ENCODE measurements at places on chromosomes 16 and 17.

DNA sequence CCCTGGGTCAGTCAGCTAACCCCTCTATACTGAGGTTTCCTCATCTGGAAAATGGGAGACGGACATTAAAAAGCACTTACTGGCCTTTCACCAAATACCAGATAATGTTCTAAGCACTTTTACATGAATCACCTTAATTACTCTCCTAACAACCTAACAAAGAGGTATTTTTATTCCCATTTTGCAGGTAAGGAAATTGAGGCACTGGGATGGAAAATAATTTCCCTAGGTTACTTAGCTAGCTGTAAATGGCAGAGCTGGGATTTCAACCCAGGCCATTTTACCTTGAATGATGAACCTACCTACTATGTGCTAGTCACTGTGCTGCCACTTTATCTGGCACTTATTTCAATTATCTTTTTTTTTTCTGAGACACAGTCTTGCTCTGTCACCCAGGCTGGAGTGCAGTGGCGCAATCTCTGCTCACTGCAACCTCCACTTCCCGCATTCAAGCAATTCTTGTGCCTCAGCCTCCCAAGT lies 3.7 kb downstream of the KIF22 start:
- no peak for DNase-seq

DNA sequence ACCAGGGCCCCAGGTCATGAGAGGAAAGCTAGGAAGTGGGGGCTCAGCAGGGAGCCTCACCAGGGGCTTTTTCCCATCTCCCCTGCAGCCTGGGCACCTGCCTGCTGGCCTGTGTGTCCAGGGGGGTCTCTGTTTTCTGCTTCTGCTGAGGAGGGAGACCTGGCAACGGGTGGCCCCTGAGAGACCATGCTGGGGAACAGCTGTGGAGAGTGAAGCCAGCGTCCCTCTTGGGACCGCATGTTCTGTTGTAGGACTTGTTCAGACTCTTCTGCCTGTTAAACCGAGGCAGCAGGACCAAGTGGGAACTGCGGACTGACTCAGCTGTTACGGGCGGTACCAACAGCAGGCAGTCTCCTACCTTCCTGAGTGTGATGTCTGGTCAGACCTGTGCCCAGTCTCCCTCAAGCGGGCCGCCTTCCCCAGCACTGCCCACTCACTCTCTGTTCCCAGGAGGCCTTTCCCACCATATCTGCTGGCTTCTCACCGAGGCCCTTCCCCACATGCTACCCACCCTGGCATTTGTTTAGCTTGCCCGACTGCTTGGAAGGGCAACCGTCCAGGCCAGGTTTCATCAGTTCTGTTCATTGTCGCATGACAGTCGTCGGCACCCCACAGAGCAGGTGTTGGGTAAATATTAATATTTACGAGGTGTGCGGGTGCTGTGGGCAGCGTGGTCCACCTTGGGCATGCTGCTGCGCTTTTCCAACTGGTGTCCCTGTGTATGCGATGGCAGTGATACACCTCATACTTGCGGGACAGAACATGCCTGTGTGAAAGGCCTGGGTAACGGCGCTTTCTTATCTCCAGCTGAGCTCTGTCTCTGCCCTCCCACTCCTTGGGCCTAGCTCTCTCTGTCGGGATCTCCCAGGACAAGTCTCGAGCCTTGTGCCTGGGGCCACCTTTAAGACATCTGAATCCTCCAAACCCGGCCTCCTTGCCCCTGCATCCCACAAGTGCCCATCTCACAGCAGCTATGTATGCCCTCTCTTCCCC lies 69.4 kb downstream of the MPRIP start:
- DNase-seq, result no peak

GRCh38 chr16:56450275-56450985 lies 702 bp downstream of the NUDT21 start:
- peak; percentile 20 for DNase-seq

DNA sequence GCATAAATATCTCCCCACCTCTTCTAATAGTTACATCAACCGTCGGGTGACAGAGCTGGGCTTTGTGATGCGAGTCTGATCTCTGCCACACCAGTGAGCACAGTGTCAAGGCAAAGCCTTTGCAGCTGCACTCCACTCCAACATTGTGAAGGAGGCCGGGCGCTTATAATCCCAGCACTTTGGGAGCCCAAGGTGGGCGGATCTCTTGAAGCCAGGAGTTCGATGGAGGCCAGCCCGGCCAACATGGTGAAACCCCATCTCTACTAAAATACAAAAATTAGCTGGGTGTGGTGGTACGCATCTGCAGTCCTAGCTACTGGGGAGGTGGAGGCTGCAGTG lies 18.9 kb downstream of the CYB5D2 start:
- peak; percentile 54 for DNase-seq

DNA sequence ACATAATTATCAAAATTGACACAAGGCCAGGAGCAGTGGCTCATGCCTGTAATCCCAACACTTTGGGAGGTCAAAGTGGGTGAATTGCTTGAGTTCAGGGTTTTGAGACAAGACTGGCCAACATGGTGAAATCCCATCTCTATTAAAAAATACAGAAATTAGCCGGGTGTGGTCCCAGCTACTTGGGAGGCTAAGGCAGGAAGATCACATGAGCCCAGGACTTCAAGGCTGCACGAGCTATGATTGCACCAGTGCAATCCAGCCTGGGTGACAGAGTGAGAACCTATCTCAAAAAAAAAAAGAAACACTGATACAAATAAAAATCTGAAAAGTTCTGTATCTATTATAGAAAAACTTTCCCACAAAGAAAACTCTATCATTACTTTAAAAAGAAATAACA lies 15.5 kb downstream of the MYH10 start:
- no peak for DNase-seq

DNA sequence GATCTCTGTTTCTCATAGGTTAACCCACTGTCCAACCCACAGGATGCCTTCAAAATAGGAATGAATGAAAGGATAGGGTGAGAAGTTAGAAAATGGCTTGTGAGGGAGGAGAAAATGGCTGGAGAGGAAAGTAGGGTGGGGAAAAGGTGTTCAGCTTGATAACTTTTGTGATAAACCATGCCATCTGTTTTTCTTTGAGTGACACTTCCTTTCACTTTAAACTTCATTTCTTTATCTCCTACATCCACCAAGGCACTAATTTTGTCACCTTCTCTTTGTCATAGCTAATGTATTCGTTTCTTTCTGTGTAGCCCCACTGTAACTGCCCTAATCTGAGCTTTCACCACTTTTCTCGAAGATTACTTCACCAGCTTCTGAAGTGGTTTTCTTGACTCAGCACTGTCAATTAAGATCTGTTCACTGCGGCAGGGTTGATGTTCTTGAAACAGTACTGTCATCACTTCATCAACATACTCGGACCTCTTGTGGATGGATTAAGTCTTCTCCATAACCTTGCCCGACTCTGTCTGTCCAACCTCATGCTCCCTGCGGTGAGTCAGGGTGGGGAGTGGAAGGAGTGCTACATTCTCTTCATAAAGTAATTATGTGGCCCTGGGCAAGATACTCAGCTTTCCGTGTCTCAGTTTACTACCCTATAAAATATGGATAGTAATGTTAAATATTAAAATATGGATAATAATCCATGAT lies 5.5 kb upstream of the KRT10 start:
- no peak for DNase-seq

DNA sequence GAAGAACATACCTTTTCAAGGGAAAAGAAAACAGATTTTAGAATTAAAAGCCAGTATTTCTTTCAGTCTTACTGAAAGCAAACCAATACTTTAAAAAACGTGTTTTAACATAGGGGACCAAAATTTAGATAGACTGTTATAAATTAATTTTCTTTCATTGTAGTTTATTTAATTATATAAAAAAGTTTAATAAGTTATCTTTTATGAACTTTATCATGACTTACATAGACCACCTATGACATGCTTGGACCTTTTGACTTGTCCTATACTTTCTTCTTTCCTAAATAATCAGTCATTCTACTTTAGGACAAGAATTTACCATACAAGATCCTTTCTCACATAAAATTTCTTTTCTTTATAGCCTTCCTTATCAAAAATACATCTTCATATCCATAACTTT lies 102.0 kb upstream of the HAS3 start:
- DNase-seq, result no peak

- DNase-seq, result no peak
These were observed 56.9 kb downstream of the VMP1 start for GRCh38 chr17:59764292-59764741.

DNA sequence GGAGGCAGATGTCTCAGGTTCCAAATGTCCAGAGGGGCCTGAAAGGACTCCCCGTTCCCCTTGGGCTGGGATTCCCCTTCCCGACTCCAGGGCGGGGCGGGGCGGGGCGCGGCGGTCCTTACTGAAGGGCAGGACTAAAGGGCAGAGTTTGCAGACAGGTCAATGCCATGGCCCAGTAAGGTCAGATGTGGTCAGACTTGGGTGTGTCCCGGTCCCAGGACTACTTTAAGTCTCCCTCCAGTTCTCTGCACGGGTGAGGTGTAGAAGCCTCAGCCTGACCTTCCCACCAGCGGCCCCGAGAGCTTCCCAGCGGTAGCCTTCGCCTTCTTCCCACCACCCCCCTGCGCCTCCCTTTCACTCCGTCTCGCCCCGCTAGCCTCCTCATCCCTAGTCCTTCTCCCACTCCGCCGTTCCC lies 532 bp downstream of the KDM6B start:
- DNase-seq, result no peak

DNA sequence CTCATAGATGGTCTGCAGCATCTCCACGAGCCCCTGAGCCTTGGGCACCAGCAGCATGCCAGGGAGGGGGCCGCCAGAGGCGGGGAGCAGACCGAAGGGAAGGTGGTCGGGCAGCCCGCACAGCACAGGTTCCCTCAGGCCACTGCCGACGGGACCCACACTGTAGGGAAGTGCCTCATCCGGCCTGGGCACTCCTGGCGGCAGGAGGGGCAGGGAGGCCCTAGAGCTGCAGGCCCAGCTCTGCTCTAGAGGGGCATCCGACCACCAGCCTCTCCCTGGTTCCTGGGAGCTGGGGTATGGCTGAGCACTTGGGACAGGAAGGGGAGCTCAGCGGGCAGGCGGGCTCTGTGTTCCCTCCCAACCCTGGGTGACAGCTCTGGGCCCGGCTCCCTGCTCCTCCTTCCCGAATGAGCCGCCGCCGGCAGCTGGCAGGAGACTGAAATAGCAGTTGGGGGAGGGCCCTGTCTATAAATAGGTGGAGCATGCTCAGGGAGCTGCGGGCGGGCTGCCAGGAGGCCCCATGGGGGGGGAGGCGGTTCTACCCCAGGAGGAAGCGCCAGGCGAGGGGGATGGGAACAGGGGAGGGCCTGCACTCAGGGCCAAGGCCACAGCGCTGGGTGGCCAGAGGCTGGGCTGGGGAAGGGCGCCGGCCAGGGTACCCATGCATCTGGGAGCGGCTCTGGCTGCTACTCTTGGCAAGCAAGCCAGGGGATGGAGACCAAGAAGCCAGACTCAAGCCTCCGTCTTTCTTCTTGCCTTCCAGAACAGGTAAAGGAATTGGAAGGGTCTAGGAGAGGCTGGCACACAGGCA lies 12.4 kb downstream of the HDAC5 start:
- DNase-seq, result peak; percentile 89

- no peak for DNase-seq
These were observed 66.1 kb upstream of the SMURF2 start for GRCh38 chr17:64728041-64728695.

DNA sequence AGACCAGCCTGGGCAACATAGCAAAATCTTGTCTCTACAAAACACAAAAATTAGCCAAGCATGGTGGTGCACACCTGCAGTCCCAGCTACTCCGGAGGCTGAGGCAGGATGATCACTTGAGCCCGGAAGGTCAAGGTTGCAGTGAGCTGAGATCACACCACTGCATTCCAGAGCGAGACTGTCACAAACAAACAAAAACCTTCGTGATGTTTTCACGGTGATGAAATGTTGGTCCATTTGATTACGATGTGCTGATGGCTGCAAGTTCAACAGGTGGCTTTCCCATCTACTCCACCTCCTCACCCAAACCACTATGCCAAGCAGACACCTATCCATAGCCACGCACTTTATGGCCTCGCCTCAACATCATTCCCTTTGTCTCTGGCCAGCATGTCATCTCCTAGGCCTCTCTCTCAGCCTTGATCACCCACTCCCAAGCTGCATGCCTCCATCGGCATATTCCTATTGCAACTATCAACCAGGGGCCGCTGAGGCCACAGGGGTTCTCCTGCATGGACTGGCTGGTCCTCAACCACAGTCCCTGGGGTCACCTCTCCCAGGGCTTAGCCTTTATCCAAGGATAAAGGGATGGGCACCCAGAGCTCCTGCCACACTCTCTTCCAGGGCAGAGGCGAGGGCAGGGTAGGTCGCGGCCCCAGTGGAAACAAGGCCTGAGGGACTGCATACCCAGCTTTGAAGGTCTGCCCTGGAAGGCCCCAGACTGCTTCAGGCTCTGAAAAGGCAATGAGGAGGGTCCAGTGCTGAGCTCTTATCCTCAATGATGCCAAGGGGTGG lies 17.1 kb upstream of the ALOX15B start:
- DNase-seq, result no peak

DNA sequence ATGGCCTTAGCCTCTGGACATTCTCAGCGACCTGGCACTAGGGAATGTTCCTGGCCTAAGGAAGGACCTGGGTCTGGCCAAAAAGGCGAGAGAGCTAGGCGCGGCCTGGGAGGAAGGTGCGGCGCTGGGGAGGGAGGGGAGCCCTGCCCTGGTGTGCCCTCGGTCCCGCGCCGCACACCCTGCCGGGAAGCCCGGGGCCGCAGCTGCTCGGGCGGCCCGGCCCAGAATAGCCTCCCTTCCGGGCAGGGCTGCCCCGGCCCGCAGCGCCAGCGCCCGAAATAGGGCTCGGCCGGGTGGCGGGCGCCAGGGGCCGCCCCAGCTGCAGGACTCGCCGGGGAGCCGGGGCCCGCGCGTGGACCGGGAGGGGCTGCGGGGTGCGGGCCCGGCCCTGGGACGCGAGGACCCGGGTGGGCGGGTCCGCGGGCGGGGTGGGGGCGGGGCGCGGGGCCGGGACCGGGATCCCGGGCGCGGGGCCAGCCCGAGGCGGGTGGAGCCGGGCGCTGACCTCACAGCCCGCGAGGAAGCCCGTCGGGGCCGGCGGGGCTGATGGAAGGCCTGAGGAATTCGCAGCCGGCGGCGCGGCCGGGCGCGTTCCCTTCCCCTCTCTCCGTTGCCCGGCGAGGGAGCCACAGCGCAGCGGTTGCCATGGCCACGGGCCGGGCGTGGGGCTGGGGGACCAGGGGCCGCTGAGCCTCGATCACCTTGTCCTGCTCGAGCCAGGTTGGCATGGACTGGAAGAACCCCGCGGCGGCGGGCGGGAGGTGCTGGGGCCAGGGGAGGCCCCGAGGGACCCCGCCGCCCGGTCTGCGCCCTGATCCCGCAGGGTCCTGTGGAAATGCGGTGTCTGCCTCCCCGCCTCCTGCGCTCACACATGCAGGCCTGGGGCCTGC lies 18.1 kb downstream of the SOCS3 start:
- no peak for DNase-seq

Measured in DMS79 treated with DMSO at 0.1 percent for 48 hours (cell line).